ENCODE measurements at places on chromosomes 4 and X. TPM values are rescaled to one million over a fixed set of nuclear protein-coding genes. Genes with fewer than 3 reads are reported as not detected.

- no peak overlapping the region for H3K27ac ChIP-seq
- H3K4me3 ChIP-seq, result no peak overlapping the region
- DNase-seq, result no peak
- no peaks in the 10 kb centered on the region for H3K4me1 ChIP-seq
- no peaks in the 10 kb centered on the region for H3K27me3 ChIP-seq
These were observed 27.4 kb downstream of the FRYL start for GRCh38 chr4:48752726-48753125.

- H3K4me3 ChIP-seq, result no peak overlapping the region
- H3K27ac ChIP-seq, result no peak overlapping the region
- H3K36me3 ChIP-seq, result no peaks in the 10 kb centered on the region
- DNase-seq, result peak; percentile 38
- no peaks in the 10 kb centered on the region for H3K27me3 ChIP-seq
These were observed 41.3 kb downstream of the ABLIM2 start for GRCh38 chr4:8117278-8117682.

DNA sequence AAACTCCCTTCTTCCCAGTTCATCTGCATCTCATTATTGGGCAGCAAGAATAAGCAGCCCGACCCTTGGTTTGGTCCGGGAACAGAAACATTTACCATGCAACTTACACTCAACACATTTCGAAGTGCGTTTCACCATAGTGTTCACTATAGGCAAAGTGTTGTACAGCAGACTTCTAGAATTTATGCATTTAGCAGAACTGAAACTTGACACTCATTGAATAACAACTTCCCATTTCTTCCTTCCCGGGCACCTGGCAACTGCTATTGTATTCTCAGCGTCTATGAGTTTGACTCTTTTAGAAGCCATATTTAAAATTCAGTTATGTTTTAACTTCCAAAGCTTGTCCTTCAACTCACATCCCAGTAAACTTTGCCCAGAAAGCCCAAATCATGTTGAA, 840.6 kb downstream of the NLGN4X start:
- H3K27me3 ChIP-seq, result no peaks in the 10 kb centered on the region
- H3K27ac ChIP-seq, result no peak overlapping the region
- H3K4me1 ChIP-seq, result no peaks in the 10 kb centered on the region
- no peak for DNase-seq
- no peak overlapping the region for H3K4me3 ChIP-seq

DNA sequence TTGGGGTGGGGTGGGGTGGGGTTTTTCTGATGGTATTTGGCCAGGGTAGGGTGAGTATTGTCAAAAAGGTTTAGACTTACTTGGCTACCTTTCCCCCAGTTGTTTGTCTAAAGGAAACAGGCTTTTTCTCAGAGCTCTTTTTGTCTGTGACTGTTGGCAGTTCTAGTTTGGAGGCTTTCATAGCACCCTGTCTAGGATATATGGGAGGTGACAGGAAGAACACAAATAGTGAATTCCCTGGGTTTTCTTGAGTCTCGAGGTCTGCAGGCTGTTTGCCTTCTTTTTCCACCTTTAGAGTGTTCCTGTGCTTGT, 13.5 kb downstream of the RPS6KA3 start:
- H3K4me3 ChIP-seq, result no peak overlapping the region
- no peaks in the 10 kb centered on the region for H3K4me1 ChIP-seq

The KLB gene
- total RNA-seq, result not detected

The GSX2 gene
- total RNA-seq, result not detected

The SPANXC gene
- not detected for total RNA-seq

The AMTN gene
- total RNA-seq, result not detected

Measured in H1 (cell line).